Stimulated activated CD8-positive, alpha-beta memory T cell treated with anti-CD3 and anti-CD28 coated beads, Interleukin-2, amount 100 ng/mL, for 48 hours (primary cell): ENCODE measurements at places on chromosomes 3 and 15.
A peak's percentile ranks its signal among the peaks of the same experiment; 100 is the strongest.

DNA sequence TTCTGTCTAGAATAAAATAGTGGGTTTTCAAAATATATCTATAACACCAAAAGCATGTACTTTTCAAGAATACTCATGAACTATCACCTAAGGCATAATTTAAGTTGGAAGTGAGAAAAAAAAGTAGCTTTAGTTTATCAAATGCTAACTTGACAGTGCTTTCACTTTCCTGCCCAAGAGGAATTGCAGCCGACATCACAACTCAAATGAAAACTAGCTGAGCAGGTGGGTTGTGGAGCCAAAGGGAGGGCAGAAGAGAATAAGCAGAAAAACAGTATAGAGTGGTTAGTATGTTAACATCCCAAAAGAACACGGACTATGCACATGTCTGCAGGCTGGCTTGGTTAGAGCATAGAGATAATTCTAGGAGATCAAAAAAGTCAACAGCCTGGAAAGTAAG, 120.9 kb downstream of the NEDD4 start:
- DNase-seq: no peak

DNA sequence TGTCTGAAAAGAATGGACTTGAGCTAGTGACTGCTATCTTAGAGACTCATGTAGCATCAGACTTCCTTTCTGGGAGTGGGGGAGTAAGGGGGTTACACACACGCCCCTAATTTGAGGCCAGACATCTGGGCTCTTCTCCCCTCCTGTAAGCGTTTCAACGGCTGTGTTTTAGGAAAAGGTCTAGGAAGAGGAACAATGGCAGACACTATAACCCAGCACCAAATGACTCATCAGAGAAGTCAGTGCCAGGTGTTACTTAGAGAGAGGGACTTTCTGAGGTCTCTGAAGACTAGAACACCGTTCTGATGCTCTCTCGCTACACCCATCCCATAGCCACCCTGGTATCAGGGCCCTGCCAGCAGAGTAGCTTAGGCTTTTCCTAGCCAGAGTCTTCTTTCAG, 65.5 kb downstream of the SSUH2 start:
- DNase-seq: no peak

DNA sequence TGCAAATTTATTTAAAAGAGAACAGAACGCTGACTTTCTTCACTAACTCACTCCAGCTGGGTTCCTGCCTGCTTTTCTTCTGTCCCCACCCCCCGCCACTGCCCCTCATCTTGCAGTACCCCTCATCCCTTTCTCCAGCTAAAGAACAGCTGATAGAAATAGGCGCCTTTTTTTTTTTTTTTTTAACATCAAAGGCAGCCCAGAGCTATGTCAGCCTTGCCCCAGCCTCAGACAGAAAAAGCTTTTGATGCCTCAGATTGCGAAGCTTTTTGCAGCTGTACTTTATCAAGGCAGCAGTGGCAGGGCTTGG, 1.8 kb downstream of the CADPS start:
- no peak for DNase-seq

- DNase-seq: no peak
Observed at GRCh38 chr3:8485943-8486342, 15.7 kb upstream of the LMCD1 start.

GRCh38 chr15:72338617-72339321, 18.8 kb upstream of the CELF6 start:
- DNase-seq: no peak

DNA sequence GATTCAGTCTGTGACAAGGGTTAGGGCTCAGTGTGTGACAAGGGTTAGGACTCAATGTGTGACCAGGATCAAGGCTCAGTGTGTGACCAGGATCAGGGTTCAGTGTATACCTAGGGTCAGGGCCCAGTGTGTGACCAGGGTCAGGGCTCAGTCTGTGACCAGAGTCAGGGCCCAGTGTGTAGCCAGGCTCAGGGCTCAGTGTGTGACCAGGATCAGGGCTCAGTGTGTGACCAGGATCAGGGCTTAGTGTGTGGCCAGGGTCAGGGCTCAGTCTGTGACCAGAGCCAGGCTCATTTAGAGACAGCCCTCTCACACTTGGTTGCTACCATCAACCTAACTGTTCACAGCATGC, 24.2 kb downstream of the LOXL1 start:
- DNase-seq: no peak

DNA sequence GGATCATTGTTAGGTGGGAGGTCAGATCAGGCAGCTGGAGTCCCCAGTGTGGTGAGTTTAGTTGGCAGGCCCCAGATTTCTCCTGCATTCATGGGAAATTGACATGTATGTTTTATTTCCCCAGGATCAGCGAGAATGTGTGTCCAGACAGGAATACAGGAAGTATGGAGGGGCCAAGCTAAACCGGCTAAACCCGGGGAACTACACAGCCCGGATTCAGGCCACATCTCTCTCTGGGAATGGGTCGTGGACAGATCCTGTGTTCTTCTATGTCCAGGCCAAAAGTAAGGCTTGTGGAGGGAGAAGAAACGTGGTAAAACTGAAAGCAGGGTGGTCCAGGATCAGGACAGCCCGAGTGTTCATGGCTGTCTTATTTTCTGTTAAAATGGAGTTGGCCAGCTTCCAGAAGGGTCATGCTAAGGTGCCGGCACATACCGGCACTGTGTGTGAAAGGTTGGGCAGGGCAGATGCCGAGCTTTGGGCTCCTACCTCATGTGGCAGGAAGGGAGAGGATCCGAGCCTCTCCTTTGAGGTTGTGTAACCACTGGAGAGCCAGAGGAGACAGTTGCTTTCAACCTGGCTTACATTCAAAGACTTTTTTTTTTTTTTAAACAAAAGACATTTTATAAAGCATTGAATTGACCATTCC, 83.1 kb downstream of the PGPEP1L start:
- DNase-seq: no peak

DNA sequence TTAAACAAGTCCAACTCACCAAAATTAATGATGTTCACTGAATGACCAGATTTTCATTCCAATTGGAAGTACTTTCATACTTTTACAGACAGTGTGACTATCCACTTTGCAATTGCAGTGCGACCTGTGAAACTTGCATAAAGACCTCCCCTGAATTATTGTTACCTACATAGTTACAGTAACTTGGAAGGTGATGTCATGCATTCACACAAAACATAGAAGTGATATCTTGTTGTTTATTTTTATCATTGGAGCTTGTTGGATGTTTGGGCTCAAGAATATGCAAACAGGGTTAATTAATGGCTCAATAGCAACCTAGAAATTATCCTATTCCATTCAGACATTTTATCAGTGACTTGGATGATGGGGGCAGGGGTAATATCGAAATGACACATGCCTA, 470.9 kb downstream of the MECOM start:
- no peak for DNase-seq

DNA sequence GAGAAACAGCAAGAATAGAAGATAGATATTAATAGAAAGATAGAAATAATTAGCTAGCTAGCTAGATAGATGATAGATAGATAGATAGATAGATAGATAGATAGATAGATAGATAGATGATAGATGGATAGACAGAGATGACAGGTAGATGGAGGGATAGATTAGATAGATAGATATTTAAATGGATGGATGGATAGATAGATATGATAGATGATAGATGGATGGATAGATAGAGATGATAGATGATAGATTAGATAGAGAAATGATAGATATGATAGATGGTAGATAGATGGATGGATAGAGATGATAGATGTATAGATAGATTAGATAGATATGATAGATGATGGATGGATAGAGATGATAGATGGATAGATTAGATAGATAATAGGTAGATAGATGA, 8.3 kb upstream of the ATP10A start:
- no peak for DNase-seq

GRCh38 chr15:32029862-32030781, at the start of gene CHRNA7:
Gene CHRNA7, plus strand, starts transcription at chr15:32030515. Its CDS starts 80 bp downstream, at chr15:32030595.
- peak; percentile 24 for DNase-seq

- no peak for DNase-seq
Observed at GRCh38 chr3:5170975-5171374, 16.5 kb upstream of the EDEM1 start.

DNA sequence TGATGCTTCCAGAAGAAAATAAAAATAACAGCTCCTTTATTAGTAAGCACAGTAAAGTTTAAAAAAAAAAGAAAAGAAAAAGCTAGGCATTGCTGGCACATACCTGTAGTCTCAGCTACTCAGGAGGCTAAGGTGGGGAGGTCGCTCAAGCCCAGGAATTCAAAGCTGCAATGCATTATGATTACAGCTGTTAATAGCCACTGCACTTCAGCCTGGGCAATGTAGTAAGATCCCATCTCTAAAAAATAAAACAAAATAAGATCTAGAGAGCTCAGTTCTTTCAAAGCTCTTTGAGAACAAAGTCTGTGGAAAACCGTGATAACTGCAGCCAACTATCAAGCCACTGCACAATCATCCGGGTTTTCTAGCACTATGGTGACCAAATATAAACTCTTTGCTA, 212.2 kb downstream of the ZMAT3 start:
- no peak for DNase-seq

DNA sequence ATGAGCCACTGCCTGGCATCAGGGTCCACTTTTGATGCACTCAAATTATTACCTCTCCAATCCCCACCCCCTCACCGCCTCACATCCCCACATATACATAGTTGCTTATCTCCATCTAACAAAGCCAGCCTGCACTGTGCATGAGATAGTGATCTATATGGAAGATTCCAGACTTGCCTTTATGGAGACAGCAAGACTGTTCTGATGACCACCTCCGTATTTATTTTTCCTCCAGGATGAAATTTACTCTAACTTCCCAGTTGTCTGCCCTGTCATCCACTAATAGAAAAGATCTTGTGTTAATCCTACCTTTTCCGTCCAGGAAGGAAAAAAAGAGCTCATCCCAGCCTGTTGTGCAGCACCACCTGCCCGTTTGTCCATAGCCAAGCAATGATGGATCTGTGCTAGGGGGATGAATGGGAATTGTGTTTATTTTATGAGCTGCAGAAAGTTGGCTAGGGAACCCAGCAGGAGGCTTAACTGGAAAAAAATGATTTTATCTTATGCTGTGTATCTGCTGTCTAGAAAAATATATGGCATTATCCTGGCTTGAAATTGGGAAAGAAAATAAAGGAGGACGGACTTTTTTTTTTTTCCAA, 114.5 kb downstream of the CD47 start:
- no peak for DNase-seq

DNA sequence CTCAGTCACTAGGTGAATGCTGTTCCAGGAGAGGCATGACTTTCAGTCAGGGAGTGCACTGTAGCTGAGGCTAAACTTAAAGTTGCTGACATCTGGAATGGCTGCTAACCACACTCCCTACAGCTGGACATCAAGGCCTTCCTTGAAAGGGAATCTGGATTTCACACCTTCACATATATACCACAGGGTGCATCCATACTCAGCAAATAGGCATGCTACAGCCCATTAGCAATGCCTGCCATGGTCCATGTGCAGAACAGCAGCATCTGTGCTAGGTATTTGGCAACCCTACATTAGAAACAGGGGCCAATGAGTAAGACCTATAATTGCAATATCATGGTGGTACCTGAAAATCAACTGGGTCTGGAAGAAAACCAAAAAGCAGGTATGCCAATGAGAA, 74.8 kb downstream of the SNTN start:
- no peak for DNase-seq

GRCh38 chr3:196988241-196989029, 19.8 kb upstream of the PIGZ start:
- no peak for DNase-seq

DNA sequence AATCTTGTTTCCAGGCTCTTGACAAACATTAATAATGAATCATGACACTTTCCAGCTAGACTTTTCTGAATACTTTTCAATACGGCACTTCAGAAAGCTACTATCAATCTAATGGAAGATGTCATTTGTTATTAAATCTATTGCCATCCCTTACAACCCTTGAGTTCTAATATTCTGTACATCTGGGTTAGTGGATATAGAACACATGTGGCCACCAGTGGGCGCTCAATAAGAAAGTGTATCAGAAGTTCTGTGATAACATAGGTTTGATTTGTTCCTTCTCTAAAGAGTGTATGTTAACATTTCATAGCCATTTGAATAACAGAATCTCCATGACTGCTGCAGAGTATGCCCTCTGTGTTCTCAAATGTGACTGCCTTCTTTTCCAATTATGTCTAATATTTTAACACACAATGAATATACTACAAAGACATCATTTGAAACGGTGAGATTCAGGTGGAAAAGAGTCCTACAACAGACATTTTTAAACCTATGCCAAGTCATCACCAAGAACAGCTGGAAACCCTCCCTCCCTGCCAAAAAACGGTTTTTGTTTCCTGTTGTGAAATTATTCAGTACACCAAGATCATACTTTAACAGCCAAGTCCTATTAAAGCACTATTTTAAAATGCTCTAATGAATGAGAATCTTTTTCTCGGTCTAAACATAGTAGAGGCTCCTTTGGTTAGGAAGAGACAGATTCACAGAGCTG, 22.2 kb downstream of the ALDH1A2 start:
- no peak for DNase-seq

DNA sequence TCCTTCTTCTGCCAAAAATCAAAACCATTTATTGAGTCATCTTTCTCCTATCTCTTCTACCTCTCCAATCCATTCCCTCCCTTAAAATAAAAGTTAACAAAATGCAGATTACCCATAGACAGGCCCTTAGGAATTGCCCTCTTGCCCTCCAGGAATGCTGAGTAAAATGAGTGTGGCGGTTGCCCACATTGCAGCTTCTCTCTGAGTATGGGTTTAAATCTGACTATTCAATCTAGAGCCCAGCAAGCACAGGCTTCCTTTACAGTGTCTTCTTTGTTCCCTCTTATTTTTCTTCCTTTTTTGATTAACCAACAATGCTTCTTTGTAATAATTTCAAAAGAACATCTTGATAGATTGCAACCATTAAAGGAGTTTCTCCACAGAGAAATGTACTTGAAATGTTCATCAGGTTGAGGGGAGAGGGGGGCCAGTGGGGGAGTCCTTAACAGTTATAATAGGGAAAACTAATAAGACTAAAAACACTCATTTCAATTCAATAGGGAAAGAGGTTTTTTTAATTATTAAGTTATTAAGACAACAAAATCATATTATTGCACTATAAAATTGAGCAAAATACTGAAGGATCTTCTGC, 135.3 kb upstream of the LMCD1 start:
- no peak for DNase-seq

GRCh38 chr15:100073982-100074381, 267.8 kb downstream of the ADAMTS17 start:
- no peak for DNase-seq
